ENCODE measurements at places on chromosomes 7 and 10.

- DNase-seq = no peak
These were observed 179.8 kb upstream of the PDE1C start for GRCh38 chr7:32250003-32250402.

GRCh38 chr7:82595176-82595575, 151.6 kb upstream of the CACNA2D1 start:
- no peak for DNase-seq

- DNase-seq = no peak
These were observed 52.0 kb downstream of the ZNF22 start for GRCh38 chr10:45052700-45053099.

DNA sequence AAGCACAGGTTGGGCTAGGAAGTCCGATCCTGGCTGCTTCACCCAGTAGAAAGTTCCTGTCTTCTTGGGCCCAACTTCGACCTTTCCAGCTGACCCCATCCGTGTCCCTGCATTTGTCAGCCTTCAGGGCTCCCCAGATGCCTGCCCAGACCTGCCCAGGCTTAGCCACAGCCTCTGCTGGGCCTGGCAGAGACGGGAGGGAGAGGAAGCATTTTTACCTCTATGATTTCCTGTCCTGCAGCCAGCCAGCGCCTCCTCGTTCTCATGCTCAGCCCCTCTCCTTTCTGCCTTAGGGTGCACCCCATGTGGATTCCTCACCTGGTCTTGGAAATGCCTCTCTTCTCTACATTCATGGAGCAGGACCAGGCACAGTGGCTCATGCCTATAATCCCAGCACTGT, 3.7 kb downstream of the METTL27 start:
- no peak for DNase-seq

DNA sequence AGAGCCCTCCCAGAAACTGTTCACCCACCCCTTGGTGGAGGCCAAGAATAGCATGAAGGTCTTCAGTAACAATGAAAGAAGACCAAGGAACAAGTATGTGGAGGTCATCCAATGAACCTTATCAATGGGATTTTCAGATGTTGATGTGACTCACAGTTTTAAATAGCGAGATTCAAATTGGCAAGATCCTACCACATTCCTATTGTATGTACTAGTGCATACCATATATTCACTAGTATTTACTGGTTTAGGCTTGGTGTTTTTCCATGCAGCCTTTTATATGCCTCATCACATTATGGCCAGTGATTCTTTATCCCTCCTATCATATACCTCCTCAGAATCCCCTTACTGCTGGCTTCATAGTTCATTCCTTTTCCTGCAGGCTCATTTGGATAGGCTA, 54.4 kb downstream of the ITGB8 start:
- DNase-seq = no peak

DNA sequence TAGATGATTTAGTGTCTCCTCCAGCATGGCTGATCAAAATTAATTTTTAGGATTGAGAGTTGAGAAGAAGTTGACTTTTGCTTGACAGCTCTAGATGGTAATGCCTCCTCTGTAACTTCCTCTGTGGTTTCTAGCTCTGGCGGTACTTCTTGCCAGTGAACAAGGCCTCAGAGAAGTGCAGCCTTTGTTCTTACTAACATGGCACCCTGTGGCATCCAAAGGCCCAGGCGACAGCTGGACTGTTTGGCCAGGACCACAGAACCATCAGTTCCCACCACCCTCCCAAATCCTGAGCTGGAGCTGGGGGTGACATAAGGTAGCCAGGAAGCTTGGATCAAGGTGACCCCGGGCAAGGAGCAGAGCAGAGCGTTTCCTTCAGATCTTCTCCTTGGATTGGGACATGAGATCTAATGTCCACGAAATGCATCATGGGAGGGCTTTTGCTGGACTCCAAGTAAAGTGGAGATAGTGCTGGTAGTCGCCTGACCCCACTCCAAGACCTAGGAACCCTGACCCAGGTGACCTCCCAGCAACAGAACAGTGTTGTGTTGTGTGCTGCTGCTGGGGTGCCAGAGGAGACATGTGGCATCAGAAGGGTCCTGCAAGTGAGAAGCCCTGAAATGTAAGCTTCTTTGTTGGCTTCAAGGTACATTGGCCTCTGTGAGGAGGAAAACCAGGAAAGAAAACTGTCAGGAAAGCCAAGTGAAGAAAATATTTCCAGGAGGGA, 41.8 kb downstream of the APBB1IP start:
- no peak for DNase-seq

DNA sequence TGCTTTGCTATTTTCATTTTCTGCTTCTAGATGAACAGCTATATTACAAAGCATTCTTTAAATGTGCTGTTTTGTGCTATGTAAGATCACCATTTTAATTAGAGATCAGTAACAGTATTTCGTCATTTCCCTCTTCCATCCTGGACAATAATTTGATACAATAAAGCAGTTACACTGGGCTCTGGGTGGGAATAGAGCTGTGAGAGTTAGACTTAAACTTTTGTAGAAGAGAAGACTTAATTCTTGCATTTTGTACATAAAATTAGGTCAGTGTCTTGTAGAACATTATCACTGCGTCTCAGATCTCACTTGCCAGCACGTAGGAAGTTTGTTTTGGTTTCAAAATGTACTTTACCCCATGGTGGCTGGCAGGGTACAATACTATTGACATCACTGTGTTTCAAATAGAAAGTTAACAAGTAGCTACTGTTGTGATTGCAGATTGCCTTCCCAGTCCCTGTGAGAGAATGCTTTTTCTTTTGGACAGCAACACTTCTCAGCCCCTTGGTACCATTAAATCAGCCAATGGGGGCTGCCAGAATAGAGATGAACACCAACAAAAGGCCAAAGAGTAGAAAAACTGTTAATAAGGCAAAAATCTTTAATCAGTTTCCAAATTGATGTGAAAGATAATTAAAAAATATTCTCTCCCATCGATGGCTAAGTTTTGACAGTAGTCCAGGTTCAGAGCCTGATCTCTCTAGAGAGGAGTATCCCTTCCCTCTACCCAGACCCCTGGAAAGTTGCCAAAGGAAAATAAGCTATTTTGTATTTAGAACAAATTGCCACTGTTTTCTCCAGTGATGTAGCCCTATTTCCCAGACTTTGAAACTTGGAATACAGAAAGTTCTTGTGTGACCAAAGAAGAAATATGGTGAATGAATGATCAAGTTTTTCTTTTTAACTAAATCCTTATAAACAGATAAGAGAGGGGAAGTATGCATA, 35.1 kb downstream of the SMNDC1 start:
- DNase-seq = no peak

- no peak for DNase-seq
These were observed 4.8 kb upstream of the TRDMT1 start for GRCh38 chr10:17206210-17206709.

GRCh38 chr10:49518982-49519578, 19.8 kb downstream of the ERCC6 start:
- no peak for DNase-seq

GRCh38 chr7:43686991-43687390, 42.3 kb downstream of the COA1 start:
- no peak for DNase-seq

DNA sequence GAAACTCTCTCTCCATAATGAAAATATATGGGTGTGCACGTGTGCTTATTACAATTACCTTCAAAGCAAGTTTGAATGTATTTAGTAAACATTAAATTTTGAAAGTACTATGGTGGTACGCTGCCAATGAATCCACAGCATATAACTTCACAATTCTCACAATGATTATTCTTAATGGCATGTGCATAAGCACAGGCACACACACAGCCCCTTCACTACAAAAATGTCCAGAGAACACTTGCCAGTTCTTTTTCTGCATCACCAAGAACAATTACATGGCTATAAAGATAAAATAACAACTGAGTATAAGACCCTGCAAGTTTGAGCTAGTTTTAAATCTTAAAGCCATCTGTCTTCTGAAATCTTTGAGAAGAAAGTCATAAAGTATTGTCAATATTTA, 22.2 kb downstream of the SGCE start:
- no peak for DNase-seq

DNA sequence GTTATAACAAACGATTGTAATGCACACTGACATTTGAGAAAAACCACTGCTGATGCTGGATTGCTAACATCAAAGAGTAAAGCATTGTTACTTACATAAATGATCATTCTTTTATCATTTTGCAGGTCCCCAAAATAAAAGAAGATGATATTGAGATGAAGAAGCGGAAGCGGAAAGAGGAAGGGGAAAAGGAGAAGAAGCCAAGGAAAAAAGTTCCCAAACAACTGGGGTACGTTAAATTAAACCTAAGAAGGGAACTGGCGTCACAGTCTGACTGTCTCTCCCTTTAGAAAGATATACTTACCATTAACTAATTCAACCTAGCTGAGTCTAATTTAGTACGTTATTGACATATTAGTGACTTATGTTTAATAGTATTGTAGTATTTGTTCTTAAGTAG, 28.1 kb downstream of the UBN2 start:
- no peak for DNase-seq

DNA sequence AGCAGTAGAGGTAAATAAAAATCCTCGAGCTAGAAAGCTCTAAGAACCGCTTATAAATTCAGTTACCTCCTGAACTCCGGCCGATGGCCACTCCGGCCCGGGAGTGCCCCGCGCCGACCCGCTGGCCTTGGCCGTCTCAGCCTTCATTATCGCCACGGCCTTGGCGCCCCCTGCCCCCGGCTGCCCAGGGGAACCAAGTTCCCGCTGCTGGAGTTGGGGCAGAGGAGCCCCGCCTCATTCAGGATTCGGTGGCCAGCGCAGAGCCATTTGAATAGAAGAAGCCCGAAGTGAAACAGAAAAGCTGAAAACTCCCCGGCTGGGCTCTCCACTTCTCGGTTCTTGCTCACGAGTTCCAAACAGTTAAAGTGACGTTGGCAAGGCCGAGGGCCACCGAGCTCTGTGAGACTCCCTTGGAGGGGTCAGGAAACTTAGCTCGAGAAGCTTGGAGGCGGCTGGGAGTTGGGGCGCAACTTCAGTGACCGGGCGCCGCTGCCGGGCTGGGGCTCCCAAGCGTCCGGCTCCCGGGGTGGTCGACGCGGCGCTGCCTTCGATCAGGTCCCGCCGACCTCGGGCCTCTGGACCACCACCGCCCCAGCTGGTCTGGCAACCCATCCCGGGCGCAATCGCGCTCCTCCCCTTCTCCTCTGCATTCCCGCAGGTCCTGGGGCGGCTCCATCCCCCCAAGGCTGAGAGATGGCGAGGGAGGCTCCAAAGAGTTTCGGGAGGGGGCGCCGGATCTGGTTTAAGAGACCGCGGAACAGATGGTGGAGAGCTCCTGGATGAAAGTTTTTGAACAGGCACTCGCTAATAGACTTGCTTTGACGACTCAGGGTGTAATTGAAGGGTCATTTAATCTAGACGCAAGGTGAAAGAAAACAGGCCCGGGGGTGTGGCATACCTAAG, 5.8 kb upstream of the FEZF1 start:
- DNase-seq = no peak

DNA sequence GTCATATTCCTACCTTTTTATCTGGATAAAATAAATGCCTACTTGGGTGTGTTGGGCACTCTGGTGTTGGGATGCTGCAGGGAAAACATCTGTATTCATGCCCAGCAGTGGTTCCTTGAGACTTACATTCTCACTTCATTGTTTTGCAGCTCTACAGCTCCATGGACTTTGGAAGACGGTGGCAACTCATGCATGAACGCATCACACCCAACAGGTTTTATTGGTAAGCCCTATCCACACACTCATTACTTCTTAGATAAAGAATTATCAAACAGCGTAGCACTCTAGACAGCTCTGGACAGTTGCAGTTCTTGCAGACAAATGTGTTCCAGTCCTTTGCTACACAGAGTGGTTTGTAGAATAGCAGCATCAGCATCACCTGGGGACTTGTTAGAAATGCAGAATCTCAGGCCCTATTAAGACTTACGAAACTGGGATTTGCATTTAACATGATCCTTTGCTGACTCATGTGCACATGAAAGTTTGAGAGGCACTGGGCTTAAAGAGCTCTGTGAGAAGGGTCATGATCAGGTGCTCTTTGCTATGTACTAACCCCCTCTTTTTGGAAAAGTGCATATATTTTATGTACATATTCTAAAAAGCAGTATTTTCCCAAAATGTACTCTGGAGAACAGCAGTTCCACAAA, 401.9 kb downstream of the SORCS3 start:
- DNase-seq = no peak

DNA sequence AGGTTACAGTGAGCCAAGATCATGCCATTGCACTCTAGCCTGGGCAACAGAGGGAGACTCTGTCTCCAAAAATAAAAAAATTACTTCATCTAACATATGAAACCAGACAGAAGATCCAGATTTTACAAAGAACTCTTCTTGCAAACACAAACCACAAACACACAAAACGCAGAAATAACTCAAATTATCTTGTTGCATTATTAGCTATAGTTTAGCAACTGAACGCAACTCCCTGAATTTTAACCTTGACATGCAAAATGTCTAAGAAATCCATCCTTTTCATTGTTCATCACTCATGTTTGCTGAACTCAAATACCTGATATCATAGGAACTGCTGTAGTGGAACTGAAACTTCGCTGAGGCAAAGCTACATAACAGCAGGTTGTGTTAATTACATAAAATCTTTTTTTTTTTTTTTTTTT, 64.1 kb downstream of the MICU1 start:
- no peak for DNase-seq

DNA sequence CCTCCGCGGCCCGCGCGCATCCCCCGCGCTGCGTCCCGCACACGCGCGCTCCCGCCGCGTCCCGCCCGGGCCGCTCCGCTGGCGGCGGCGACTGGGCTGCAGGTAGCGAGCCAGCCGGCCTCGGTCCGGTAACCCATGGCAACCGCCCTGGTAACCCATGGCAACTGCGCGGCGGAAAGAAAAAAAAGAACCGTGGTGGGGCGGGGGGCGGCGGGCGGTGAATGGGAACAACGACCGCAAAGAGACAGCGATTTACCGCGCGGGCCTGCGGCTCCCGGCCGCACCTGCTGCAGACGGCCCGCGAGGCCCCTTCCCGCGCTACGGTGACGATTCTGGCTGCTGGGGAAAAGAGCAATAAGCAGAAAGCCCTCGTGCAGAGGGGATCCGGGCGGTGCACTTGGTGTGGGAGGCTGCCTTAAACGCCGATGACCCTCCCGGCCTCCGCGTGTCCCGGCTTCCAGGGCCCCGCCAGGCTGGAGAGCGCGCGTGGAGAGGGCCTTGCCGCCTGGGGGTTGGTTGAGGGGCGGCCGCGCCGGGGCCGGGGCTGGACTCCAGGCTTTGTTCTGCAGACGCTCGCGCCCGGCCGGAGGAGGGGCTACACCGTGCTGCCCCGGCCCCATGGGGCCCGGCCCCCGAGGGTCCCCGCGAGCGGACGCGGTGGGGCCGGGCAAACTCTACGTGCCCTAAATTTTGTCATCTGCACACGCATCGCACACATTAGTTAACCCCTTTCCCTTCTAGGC, 84.7 kb downstream of the SNX10 start:
- no peak for DNase-seq

DNA sequence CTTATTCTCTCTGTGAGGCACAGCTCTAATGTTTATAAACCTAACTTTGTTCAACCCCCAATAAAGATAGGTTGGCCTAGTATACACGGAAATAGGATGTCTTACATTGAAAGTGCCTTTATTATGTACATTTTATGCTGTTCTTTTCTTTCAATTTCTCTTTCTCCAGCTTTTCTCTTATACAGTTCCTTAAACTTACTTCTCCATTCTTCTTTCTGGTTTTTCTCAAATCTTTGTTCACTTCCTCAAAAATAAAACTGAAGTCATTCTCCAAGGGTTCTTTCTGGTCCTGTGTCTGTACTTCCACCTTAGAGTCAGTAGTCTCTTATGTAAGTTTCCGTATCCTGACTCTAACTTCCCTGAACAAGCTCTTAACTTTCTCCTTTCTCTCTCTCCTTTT, 29.2 kb upstream of the NAMPT start:
- DNase-seq = no peak

- DNase-seq = no peak
These were observed 3.6 kb downstream of the SORCS1 start for GRCh38 chr10:107160866-107161265.

Measured in esophagus squamous epithelium (tissue), 5 donors.